NCI-H1092 (cell line): ENCODE measurements at places on chromosomes 1 and 21.

DNA sequence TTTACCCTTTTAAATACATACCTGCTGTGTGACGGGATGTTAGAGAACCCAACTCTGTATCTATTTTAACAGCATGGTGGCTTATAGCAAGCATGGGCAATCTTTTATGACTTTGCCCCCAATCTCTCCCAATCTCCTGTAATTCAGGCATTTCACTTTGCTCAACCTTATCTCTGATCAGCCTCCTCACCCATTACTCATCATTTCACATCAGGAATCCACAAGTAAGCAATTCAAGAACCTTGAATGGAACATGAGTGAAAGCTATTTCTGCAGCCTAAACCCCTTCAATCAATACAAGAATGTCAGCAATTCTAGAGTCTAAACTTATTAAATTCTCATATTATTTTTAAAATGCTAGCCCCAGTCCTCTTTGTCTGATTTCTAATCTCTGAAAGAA is 199.8 kb downstream of the ST6GALNAC3 start:
- no peak for DNase-seq

DNA sequence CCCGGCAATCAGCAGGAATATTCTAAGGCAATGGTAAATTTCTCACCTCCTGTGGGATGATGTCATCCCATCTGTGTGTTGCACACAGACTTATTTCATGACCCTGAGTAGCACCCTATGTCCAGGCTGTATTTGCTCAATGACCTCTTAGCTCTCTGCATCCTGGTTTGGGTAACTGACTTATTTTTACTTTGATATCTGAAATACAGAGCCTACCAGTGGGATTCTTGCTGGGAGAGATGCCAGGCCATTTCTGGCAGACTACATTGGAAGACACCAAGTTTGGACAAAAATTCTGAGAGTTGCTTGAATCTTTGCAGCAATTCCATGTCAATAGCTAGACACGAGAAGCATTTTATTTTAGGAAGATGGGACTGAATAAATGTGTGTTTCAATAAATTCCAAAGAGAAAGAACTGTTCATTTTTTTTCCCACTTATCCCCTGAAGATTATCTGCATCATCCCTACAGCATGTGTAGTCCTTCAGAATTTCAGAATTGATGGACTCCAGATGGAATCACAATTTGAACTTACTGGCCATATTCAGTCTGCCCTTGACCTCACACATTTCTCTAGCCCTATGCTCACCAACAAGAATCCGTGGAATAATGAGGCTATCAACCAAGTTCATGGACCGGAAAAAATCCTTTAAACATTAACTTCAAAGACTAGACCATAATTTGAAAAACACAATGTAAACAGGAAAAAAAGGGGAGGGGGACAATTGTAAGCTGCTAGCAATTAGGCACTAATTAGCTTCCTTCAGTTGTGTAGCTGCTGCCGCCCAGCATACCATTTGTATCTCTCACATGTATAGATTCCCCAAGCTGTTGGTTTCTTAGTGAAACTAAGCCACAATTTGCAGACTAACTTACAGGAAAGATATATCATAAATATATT is 226.5 kb downstream of the HMCN1 start:
- no peak for DNase-seq

DNA sequence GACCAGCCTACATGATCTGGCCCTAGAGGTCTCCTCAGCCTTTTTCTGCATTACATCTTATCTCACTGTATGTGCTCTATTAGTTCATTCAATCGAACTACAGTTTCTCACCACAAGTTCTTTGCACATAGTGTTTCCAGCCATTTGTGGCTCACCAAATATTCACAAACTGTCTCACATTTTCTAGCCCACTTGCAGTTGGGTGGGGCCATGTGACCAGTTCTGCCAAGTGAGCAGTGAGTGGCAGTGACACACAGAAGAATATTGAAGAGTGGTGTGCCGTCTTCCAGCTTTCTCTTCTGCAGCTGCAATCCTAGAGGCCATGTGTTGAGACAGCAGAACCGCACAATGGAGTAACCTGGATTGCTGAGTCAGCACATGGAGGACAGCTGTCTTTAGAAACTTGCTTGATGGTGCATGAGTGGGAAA is 103.2 kb upstream of the ZNF644 start:
- DNase-seq: no peak

GRCh38 chr1:77977989-77978292 is 931 bp downstream of the FUBP1 start:
- DNase-seq: no peak

GRCh38 chr1:32885676-32886003 is 651 bp upstream of the HPCA start:
- DNase-seq: no peak

DNA sequence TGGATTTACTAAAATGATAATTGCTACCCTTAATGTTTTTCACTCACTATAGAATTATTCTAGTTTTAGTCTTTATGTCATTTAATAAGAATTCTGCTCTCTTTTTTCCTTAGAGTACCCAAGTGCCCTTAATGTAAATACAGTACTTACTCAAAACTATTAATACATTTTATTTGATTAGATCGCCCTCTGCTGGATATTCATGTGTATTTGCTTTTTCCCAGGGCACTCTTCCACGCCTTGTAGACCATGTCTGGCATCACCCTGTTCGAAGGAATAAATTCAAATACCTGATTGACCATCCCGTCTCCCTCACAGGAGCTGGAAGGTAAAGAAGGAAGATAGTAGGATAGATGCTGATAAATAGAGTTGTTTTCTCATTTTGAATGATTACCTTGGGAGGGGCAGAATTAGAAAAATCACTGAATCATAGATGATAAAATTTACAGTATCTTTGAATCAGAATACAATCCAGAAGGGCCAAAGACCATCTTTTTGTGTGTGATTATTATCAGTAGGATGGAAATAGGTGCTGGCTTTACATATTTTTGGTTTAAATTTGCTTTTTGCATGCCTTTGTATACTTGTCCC is 4.1 kb downstream of the AXDND1 start:
- peak; percentile 67 for DNase-seq

GRCh38 chr1:201562659-201563405 is 23.9 kb downstream of the NAV1 start:
- no peak for DNase-seq

DNA sequence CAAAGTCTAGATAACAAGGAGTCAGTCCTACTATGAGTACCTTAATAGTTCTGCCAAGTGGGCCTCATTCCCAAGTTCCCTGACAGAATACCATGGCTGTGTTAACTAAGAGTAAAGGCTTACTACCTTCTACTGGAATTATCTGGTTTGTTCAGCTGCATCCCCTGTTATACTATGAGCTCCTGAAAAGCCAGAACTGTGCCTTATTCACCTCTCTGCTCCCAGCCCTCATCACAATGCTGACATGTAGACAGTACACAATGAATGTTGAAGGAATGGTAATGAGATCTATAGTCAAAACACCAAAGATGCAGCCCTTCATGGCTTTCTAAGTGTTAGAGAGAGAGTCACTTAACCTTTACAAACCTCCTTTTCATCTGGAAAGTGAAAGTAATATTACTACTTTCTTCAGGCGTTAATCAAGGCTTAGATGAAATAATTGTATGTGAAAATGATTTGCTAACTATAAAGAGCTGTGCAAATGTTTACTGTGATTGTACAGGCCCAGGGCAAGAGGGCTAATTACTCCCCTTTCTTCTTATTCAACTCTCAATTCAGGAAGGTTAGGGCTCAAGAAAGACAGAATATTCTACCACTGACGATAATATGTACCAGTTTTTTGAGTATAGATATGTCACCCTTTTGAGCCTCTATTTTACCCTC is 70.3 kb upstream of the MROH9 start:
- DNase-seq: no peak

GRCh38 chr1:11284784-11285183 is 11.8 kb downstream of the UBIAD1 start:
- DNase-seq: no peak

DNA sequence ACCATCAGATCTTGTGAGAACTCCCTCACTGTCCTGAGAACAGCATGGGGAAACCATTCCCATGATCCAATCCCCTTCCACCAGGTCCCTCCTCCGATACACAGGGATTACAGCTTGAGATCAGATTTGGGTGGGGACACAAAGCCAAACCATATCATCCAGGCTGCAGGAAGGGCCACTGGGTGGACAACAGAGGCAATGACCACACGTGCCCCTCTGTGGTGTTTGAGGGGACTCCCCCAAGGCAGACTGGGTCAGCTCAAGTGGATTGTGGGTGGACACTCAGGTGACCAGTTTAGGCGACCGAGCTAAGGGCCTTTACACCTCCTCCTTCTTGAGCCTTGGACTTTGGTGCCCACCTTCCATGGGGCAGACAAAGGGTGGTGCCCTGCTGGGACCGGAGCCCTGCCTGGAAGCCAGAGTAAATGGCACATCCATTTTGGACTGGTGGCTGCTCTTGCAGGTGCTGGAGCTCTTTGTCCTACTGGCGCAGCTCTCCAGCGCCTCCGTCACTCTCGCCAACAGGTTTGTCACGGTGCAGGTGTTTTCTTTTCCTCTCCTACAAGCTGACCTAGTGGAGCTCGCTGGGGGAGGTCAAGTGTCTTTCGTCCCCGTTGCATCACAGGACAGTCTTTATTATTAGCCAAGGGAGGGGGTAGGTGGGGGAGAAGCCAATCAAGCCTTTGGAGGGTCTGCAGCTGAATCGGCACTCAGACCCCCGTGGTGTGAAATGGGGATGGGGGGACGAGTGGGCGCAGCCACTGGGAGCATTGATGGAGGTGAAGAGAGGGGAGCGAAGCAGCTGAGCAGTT is 37.6 kb downstream of the CRYAA start:
- no peak for DNase-seq

DNA sequence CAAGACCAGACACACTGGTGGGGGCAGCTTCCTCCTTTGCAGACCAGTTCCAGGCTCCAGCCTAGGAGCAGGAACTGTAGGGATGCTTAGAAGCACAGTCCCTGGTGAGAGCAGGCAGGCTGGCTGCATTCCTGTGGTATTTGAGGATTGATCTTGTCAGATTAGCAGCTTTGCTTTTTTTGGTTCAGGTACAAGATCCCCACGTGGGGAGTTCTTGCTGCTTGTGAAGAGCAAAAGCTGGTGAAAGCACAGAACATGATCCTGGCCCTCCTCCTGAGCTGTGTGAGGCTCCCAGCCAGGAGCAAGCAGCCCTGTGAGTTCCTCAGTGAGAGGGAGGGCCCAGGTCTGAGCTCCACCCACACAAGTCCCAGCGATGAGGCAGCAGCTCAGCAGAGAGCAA is 75.3 kb upstream of the ARTN start:
- no peak for DNase-seq

DNA sequence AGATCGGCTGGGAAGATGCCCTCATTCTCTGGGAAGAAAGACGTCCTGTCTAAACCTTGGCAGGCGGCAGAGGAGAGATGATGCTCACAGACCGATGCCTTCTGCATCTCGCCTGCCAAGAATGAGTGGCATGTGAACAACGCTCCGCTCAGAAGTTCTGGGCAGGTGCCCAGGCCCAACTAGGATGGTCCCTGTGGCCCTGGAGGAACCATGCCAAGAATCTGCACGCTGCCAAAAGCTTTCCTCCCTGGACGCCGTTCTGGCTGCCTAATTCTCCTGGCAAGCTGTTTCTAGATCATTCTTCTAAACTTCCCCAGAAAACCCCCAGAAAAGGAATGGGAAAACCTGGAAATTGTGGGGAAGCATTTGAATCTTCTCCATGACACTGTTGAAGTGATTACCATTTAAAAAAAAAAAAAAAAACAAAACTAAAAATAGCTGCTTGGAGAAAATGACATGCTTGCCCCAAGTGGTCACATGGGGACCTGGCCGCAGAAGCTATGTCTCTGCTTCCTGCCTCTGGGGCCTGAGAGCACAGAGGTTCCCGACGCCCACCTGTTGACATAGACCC is 440.9 kb downstream of the PRDM2 start:
- DNase-seq: peak; percentile 74

DNA sequence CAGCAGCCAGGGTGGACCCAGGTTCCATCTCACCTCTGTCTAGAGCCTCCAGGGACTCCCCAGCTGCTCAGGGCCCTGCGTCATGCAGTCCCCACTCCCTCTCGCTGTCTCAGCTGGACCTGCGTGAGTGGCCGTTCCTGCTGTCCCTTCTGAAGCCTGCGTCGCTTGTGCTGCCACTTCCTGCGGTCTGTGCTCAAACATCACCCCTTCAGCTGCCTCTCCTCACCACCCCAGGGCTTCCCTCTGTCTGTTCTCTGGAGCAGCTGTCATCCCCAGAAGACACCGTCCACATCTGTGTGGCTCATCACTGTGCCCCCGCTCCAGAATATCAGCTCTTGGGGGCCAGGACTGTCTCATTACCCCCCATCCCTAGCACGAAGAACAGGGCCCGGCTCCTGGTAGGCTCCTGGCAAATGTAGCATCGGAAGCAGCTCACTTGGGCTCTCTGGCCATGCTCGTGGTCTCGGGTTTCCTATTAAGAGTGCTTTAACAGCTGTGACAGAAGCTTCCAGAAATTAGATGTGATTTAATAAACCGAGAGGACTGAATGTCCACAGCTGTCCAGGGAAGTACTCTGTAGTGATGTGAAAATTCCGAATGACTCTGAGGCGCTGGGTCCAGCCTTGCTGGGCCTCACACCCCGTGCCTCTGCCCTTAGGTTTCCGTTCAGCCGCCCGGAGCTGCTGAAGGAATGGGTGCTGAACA is 3.3 kb downstream of the THAP3 start:
- no peak for DNase-seq

DNA sequence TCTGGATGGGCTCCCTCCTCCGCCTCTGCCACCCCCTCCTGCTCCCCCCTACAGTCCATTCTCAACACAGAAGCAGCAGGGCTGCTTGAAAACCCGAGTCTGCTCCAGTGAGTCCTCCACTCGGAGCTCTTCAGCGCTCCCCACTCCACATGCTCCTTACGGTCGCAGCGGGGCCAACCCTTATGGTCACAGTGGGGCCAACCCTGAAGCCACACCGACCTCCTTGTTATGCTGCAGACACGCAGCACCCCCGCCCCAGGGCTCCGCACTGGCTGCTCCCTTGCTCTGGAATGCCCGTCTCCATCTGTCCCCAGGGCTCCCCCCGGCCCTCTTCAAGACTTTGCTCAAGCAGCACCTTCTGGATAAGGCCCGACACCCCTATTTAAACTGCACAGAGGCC is 22.6 kb downstream of the GPR157 start:
- no peak for DNase-seq

GRCh38 chr1:61132645-61133334 is 50.4 kb downstream of the NFIA start:
- no peak for DNase-seq

GRCh38 chr1:231203259-231204057 is 37.6 kb upstream of the GNPAT start:
- no peak for DNase-seq

- no peak for DNase-seq
These were observed 523.6 kb downstream of the SMYD3 start for GRCh38 chr1:245983294-245983967.

GRCh38 chr1:26848941-26849774 is 13.8 kb upstream of the SFN start:
- no peak for DNase-seq

GRCh38 chr1:121519042-121519755 is 334.4 kb downstream of the SRGAP2C start:
- DNase-seq: peak; percentile 30

DNA sequence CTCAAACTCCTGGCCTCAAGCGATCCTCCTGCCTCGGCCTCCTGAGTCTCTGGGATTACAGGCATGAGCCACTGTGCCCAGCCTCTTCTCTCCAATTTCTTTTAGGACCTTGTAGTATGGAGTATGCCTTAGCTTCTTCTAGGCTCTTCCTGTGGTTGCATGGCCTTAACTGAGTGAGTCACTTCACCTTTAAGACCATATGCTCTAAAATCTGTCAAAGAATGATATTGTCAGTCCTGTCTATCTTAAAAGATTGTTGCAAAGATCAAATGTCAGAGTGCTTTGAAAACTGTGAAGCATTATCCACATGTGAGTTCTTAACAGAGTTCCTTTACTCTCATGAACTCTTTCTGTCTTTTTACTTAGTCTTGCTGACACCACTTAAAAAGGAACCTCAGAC is 37.2 kb downstream of the ATP2B4 start:
- DNase-seq: no peak
